ENCODE measurements at places on chromosomes 1 and 21.

DNA sequence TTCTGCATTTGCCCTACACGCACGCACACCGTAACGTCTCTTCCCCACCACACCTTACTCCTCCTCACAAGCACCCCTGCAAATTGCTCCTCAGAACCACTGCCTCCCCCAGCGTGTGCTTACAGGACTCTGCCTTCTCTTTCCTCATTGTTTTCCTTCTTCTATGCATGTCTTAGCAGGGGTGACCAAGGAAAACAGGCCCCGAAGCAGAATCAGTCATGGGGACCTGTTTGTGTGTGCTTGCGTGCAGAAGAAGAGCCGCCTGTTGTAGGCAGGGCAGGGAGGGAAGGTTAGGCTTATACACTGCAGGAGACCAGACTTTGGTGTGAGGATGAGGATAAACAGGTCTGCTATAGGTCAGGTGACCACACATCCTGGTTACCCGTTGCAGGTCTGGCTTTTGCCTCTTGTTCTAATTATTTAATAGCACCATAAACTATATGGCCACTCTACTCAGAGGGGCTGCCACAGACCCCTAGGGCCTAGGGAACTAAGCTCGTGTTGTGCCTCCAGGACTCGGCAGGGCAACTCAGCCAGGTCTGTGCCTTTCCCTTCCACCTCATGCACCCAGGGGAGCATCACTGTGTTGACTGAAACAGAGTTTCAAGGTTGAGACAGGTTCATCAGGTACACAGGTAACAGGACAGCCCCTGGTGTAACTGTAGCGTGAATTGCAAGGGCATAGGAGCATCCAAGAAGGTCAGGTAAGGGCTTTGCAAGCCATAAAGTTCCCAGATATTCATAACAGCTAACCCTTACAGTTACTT lies 60.8 kb upstream of the EPS8L3 start:
- no peak for DNase-seq

- no peak for DNase-seq
Measured at GRCh38 chr1:181079382-181079781, 9.1 kb upstream of the IER5 start.

- DNase-seq: no peak
Measured at GRCh38 chr1:90710579-90711536, 6.2 kb downstream of the BARHL2 start.

GRCh38 chr1:221335161-221336101 lies 406.5 kb downstream of the DUSP10 start:
- DNase-seq: peak; percentile 88

- no peak for DNase-seq
Measured at GRCh38 chr1:195604287-195604686, 1004.0 kb downstream of the KCNT2 start.

GRCh38 chr1:225460737-225461532 lies 33.1 kb upstream of the LBR start:
- DNase-seq: no peak

Measured in umbilical cord (tissue), 2 donors.